ENCODE measurements at places on chromosomes 12 and 14.

- DNase-seq, result peak; percentile 56
Observed at GRCh38 chr12:55935738-55936151, 4.8 kb downstream of the DGKA start.

DNA sequence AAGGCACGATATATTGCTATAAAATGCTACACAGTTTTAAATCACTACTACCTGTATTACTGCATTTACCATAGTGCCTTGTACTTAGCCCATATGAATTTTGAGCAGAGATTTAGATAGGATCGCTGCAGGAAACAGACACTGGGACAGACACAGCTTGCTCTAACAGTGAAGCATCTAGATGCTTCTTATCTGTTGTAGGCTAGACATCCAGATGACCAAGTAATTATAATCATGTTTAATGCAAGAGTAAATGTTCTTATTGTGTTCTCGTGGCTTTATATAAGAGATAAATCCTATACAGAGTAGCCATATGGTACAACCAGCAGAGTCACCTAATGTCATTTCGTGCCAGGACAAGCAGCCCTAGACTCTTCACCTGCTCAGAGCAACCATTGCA lies 92.8 kb downstream of the ASCL1 start:
- no peak for DNase-seq

- DNase-seq, result no peak
Observed at GRCh38 chr12:46388427-46389021, 16.0 kb upstream of the SLC38A2 start.

DNA sequence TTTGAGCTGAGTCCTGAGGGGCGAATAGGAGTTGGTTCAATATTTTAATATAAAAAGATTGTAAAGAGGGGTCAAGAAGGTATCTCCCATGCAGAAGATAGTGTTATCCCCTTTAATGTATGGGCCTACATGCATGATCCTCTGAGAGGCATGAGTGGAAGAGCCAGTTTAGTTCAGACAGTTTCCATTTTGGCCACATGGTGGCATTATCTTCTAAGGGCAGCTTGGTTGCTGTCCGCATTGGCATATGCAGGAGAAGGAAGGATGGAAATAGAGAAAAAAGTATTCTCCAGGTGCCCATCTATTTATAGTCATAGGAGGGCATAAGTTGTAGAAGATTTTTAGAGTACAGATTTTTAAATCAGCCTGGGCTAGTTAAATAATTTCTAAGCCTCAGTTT lies 5.4 kb downstream of the SAMD4A start:
- DNase-seq, result peak; percentile 40

DNA sequence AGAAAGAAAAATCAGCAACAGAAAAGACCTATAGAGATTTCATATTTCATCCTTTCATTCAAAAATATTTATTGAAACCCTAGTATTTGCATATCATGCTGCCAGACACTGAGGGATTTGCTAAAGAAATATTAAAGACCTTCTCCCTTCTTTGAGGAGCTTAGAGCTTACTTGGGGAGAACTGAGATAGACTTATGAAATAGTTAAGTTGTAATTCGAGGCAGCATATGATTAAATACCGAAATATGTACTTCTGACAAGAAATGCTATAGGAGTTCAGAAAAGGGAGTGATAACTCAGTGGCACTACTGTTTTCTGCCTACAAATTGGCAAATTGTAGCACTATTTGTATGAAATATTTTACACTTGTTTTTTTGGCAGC lies 59.1 kb downstream of the PLXNC1 start:
- no peak for DNase-seq

DNA sequence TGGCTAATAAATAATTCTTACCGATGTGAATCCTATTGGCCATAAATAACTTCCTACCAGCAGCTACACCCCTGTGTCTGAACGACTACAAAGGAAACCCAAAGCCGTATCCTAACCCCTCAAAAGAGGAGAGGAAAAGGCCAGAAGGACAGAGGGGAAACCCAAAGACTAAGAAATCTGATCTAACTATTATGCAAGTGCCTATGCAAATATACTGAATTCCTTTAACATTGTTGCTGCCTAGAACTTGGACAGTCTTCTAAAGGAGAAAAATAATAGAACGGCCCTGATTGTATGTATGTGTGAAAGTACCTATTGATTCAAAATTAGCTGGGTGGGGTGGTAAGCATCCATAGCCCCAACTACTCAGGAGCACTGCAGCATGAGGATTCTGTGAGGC lies 997 bp downstream of the PLEKHG7 start:
- no peak for DNase-seq

DNA sequence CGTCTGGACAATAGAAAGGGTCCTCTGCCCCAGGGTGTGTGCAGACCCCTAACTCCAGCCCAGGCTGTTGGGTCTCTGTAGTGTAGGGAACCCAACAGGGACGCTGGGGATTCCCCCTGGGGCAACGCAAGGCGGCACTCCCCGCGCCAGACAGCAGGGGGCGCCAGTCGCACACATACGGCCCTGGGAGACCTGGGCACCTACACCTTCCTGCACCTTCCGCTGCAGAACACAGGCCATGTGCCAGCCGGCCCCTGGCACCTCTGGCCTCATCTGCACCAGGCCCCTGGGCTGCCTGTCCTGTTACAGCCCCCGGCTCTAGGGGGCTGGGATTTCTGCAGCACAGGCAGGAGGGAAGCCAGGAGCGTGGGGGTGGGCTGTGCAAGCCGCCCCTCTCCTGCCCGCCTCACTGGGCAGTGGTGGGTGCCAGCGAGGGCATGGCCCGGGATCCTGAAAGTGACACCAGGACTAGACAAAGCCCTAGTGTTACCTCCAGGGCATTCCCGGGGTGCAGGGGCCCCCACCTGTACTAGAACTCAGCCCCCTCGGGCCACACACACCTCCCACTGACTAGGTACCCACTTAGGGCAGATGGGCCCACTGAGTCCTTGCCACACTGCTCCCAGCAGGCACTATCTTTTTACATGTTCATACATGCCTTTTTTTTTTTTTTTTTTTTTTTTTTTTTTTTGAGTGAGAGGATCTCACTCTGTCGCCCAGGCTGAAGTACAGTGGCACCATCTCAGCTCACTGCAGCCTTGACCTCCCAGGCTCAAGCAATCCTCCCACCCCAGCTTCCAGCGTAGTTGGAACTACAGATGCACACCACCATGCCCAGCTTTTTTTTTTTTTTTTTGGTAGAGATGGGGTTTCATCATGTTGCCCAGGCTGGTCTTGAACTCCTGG lies 37.5 kb downstream of the CCNK start:
- peak; percentile 90 for DNase-seq

DNA sequence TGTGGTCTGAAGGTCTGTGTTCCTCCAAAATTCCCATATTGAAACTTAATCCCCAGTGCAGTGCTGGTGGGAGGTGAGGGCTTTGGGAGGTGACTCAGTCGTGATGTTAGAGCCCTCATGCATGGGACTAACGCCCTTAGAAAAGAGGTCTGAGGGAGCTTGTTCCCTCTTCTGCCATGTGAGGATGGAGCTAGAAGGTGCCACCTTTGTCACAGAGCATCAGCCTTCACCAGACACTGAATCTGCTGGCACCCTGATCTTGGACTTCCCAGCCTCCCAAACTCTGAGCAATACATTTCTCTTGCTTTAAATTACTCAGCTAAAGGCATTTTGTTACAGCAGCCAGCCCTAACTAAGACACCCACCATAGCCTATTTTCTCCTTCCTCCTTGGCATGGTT lies 13.9 kb downstream of the RAB15 start:
- DNase-seq, result no peak

DNA sequence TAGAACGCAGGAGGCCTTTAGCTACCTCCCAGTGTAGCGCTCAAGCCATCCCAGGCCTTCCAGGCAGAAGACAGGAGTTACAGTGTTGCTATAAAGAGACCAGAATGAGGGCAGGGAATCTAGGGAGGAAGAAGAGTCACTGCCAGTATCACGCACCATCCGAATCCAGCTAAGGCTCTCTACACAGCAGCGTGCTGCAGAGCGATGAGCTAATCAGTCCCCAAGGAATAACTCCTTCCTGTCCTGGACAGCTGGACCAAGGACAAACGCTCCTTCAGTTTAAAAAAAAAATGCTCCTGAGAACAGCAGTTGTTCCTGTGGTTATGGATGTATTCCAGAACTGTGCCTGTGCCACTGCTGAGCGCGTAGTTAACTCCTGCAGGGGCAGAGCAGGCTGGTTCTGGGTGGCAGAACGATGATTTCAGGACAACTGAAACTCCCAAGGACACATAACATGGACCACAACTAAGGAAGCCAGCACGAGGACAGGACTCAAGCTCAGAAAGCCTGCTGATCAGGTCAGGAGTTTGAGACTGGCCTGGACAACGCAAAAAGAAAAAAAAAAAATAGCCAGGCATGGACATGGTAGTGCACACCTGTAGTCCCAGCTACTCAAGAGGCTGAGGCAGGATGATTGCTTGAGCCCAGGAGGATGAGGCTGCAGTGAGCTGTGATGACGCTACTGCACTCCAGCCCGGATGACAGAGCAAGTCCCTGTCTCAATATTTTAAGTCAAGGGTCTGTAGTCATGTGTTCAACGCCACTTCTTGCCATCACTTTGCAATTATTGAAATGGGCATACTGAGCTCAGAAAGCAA lies 2.6 kb downstream of the IFFO1 start:
- no peak for DNase-seq

DNA sequence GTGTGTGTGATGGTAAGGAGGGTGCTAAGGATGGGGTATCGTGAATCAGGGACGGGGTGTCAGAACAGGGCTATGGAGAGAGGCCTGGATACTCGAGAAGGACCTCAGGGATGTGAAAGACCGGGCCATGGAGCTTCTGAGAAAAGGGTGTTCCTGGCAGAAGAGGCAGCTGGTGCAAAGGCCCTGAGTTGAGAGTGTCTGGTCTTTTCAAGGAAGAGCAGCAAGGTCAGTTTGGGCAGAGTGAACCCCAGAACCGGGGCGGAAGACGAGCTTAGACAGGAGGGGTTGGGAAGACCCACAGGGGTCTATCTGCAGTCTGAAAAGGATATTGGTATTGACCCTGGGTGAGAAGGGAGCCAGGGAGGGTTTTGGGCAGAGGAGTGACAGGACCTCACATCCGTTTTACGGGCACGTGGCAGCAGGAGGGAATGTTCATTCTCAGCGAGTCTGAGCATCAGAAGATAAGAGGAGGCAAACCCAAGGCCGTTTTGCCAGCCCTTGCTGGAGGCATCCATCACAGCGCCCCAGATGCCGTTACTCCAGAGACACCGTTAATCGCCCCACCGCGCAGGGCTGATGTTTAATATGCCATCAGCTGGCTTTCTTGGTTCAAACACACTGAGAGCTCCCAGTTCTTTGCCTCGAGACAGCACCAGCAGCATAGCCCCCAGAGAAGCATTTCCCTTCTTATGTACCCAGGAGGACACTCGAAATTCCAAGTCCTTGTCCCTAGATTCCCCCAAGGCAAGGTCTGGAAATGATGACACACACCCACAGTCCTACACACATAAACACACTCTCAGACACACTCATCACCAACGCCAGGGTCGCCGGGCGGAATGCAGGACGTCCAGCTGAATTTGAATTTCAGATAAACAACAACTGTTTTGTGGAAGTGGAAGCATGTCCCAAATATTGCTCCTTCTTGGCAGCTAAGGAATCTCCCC lies 41.4 kb upstream of the EML1 start:
- no peak for DNase-seq

GRCh38 chr14:32443890-32444661 lies 115.0 kb downstream of the AKAP6 start:
- DNase-seq, result no peak

- no peak for DNase-seq
Observed at GRCh38 chr12:94714378-94715114, 64.2 kb upstream of the TMCC3 start.

GRCh38 chr14:53452005-53452673 lies 299.0 kb upstream of the DDHD1 start:
- DNase-seq, result no peak

GRCh38 chr14:84857571-84857970 lies 672.4 kb upstream of the FLRT2 start:
- no peak for DNase-seq

DNA sequence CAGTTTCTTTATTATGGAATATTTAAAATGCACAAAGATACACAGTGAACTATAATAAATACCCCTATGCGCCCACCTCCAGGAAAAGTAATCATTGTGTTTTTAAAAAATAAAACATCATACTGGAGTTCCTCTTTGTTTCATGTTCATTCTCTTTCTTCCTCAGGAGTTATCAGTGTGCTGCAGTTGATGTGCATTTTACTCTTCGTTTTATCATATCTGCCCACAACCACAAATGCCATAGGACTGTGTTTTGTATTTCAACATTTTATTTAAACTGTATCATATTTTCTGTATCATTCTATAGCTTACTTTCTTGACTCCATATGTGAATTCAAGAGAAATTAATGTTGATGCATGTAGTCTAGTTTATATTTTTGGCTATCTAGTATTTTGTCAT lies 53.9 kb downstream of the TSHR start:
- no peak for DNase-seq

GRCh38 chr12:14946861-14947260 lies 8.5 kb upstream of the ERP27 start:
- DNase-seq, result no peak

DNA sequence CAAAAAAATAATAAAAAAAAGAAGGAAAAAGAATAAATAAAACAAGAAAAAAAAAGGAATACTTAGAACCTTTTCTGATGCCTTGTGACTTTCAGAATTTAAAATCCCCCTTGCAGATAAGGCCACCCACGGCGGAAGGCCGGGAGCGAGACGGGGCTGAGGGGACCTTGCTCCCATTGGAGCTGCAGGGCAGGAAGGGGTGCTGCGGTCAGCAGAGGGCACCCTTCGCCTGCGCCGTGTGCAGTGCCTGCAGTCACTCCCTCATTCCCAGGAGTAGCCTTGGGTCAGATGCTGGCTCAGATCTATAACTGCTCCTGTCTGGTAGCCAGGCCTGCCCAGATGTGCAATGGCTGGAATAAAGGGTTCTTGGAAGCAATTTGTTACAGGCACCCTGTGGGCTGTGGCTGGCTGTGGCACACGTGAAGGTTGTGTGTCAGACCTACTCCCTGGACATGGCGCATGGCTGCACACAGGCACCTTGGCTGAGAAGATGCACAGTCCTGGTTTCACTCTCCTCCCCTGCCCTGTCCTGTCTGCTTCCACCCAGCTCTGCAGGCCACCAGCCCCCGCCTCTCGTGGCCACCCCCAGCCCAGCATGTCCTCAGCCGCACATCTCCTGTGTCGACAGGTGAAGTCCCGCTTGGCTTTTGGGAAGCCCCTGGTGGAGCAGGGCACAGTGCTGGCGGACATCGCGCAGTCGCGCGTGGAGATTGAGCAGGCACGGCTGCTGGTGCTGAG lies 13.4 kb upstream of the ALDH2 start:
- no peak for DNase-seq

GRCh38 chr12:3632754-3633153 lies 120.2 kb downstream of the CRACR2A start:
- no peak for DNase-seq

DNA sequence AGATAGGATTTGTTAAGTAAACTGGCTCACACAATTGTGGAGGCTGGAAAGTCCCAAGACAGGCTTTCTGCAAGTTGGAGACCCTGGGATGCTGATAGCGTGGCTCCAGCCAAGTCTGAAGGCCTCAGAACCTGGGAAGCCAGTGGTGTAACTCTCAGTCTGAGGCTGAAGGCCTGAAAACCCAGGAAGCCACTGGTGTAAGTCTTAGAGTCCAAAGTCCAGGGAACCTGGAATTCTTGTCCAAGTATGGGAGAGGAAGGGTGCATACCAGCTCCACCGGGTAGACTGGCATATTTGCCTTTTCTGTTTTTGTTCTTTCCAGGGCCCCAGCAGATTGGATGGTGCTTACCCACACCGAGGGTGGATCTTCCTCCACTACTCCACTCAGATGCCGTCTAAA lies 18.1 kb downstream of the GMFB start:
- DNase-seq, result no peak
